ENCODE measurements at places on chromosomes 5 and 9.

- DNase-seq = no peak
These were observed 214.5 kb upstream of the GRAMD2B start for GRCh38 chr5:126208691-126209090.

GRCh38 chr5:120684749-120685415 is 220.8 kb downstream of the PRR16 start:
- peak; percentile 39 for DNase-seq

DNA sequence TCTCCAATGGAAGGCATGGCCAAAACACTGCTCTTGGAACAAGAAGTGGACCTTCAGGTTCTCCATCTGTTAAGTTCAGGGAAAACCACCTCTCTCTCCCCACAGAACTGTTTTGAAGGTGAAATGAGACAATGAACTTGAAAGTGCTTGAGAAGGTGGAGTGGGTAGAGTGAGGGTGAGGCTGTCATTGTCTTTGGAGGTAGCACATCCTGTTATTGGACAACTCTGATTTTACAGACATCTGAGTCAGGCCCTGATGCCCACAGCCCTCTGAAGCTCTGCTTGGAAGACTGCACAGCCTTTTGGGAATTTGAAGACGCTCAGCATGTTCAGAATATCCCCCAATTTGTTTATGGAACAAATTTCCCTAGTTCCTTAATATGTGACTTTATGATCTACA is 27.6 kb upstream of the TEX48 start:
- no peak for DNase-seq

- DNase-seq = peak; percentile 52
These were observed 106.7 kb downstream of the SMIM15 start for GRCh38 chr5:61055434-61056006.

GRCh38 chr5:152546493-152546892 is 141.4 kb upstream of the NMUR2 start:
- DNase-seq = no peak

DNA sequence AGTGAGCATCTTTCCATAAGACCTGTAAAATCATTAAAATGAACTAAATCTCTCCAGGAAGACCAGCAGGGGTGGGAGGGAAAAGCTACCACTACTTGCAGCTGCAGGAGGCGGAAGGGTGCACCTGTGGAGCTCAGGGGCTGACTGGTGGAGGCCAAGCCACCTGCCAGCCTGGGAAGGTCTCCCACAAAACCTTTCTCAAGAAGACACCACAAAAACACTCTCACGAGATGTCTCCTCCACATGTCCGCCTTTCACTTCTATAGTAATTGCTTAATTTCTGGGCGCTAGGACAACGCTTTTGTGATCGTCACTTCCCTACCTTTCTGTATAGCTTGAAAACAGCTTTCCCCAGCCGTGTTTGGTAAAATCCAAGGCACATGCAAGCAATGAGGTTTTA is 114.4 kb downstream of the ROR2 start:
- no peak for DNase-seq

Data from neural progenitor cell (in vitro differentiated cells).